Central memory CD4-positive, alpha-beta T cell (primary cell): ENCODE measurements at places on chromosomes 1 and 21.
A peak's percentile ranks its signal among the peaks of the same experiment; 100 is the strongest.

DNA sequence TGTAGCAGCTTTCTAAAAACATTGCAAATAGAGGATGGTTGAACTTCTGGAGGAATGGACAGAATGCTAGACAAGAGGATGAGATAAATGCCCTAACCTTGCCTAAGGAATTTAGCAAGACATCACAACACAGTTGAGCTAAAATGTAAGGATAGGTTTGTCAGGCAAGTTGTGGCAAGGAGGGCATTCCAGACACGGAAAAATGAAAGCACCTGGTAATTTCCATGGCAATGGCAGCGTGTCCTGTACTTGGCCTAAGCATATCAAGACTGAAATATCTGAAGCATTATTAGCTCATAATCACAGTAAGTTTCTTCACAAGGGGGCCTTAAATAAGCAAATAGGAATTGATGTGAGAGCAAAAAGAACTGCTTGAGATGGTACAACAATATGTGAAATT is 105.1 kb upstream of the USP25 start:
- no peak for DNase-seq

DNA sequence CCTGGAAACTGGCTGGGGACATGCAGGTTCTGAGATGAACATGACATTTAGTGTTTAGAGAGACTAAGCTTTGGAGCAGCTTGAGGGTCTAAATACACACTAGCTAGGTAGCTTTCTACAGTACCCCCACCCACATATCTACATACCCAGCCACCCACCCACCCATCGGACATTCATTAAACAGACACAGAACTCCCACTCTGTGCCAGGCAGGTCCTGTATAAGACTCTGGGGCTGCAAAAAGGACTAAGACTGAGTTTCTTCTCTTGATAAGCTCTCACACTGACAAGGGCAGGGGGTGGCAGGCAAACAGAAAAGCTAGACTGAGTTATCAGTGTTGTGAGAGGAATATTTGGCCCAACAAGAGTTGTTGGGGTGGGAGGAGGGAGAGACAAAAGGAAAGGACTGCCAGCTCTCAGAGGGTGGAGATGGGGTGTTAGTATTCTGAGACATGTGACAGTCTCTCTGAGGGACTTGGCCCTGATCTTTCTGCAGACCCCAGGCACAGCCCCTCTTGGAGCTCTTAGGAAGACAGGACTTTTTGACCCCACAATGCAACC is 6.8 kb downstream of the MAP7D1 start:
- DNase-seq: no peak

DNA sequence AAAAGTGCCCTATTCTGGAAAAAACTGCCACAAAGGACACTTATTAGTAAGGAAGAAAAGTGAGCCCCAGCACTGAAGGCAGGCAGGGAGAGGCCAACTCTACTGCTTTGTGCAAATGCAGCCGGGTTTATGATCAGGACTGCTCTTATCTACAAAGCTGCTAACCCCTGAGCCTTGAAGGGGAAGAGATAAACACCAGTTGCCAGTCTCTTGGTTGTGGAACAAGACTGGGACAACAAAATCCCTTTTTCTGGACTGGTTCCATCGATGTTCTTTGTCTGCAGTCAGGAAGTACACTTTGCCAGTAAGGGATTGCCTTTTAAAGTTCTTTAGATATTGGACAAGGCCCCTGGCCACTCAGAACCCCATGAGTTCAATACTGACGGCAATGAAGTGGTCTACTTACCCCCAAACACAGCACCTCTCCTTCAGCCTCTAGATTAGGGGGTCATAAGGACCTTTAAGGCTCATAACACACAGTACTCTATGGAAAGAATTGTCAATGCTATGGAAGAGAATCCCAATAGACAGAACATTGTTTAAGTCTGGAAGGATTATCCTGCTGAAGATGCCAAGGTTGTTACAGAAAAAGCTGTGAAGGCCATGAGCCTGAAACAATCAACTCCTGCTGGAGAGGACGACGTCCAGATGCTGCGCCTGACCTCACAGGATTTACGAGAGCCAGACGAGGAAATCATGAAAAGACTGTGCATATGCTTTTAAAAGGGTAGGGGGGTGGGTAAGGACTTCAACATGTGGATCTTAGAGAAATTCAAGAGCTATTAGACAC is 43.6 kb downstream of the GNB1 start:
- DNase-seq: no peak

GRCh38 chr21:42445311-42445710 is 41.6 kb downstream of the UBASH3A start:
- DNase-seq: no peak

DNA sequence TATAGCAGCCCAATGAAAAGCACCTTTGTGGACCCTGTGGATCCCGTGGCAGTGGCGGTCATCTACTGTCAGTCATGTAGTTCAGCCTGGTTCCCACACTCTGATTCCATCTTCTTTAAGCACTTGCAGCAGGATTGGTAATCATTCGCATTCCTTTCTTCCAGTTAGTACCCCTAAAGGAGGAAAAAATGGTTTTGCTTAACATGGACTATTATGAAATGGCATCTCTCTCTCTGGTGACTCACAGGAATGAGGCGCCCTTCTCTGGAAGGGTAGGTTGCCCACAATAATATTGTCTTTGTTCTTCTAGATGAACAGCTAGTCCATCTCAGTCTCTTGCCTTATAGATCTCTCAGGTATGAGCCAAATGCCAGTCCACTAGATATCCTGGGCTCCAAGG is 127.9 kb upstream of the MROH9 start:
- DNase-seq: no peak

DNA sequence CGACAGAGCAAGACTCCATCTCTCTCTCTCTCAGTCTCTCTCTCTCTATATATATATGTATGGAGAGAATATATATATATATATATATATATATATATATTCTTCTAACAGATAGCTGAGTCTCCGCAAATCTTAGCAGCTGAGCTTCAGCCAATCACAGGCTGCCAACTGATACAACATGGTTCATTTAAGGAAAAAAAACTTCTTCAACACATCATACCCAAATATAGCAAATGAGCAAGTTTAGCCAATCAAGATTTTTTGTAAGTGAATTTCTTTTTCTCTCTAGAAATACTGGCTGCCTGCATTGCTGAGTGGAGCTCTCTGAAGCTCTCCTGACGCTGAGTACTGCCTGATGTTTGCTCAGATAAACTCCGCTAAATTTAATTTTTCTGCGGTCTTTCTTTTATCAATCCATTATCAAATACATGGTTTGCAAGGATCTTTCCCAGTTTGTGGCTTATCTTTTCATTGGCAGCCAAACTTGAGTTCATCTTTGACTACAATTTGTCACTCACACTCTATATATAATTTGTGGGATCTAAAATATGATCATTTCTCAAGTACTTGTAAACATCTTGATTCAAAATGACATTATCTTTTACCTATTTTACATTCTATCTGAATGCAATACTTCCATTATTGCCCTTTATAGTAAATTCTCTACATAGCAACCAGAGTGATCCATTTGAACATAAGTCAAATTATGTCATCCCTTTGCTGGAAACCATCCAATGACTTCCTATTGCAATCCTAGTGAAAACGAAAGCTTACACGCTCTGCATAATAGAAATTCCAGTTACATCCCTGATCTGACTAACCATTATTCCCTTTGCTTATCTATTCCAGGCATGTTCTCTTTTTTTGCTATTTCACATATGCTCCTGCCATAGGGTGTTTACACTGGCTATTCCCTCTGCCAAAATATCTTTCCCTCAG is 2131.7 kb downstream of the MRPL39 start:
- DNase-seq: no peak

- no peak for DNase-seq
These were observed 57.9 kb upstream of the GJB5 start for GRCh38 chr1:34696981-34697380.

- no peak for DNase-seq
These were observed 165.3 kb downstream of the TNFSF18 start for GRCh38 chr1:172885411-172885810.

- peak; percentile 88 for DNase-seq
These were observed 3.7 kb downstream of the CD52 start for GRCh38 chr1:26321315-26322041.

- no peak for DNase-seq
These were observed 92.0 kb upstream of the HAO2 start for GRCh38 chr1:119276558-119276957.

GRCh38 chr1:118143121-118143520 is 41.9 kb downstream of the SPAG17 start:
- DNase-seq: no peak

DNA sequence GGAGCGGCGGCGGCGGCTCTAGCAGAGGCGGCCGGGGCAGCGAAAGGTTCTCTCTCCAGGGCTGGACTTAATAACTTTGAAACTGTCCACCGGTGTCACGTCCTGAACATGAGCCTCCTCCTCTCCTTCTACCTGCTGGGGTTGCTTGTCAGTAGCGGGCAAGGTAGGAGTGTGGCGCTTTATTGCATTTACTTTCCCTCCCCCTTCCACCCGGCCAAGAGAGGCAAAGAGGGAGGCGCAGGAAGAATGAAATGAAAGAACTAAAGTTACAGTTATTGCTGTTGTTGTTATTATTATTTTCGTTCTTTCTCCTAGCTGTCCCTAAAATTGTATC is 214 bp downstream of the NCAM2 start:
- no peak for DNase-seq

DNA sequence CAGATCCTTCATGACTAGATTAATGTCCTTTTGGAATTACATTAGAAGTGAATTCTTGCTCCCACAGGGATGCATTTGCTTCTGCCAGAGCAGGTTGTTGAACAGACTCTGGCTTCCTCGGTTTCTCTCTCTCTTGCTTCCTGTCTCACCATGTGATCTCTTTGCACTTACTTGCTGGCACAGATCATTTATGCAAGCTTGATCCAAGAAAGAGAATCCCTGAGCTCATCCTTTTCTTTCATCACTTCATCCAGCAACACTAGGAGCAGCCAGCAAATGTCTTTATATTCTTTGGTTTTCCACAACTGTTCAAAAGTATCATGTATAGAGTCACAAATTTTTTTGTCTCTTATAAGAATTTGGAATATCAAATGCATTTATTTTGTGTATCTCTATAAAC is 313.5 kb downstream of the ZNF326 start:
- no peak for DNase-seq

DNA sequence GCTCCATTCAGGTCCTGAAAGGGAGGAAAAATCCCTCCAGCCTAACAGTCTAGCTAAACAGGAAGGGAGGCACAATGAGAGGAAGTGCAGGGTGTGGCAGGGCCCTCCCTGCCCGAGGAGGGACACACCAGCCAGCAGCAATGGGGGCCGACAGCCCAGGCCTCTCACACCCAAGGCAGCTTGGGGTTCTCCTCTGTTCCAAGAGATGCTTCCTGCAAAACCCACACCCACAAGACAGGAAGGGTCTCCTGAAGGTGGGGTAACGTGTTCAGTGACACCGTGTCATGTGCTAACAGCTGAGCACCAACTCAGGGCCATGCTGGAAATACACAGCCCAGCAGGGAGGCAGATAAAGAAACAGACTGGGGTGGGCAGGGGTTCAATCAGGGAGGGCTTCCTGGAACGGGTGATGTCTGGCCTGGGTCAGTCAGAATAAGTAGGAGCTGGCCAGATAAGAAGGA is 10.2 kb downstream of the ECE1 start:
- no peak for DNase-seq

- DNase-seq: no peak
These were observed 80.9 kb downstream of the NENF start for GRCh38 chr1:212513586-212513985.

DNA sequence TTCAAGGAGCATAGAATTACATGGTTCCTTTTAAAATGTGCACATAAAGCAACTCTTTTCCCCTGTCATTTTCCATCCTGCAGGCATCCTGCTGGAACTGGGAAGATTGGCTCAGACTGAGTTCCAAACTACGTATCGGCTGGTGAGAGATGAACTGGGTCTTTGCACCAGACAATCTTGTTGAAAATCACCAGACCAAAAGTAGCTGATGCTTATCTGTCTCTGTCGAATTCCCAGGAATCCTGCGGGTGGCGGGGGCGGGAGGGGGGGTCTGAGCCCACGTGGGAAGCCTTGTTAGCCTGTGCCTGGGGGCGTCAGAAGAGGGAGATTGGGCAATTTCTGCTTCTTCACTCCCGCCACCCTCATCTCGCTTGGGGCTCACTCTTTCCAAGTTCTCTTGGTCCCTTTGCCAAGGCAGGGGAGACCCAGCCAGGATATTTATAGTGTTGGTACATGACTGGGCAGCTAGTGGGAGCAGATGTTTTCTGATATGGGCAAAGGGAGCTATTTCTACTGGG is 90.1 kb upstream of the SLC25A33 start:
- DNase-seq: no peak

DNA sequence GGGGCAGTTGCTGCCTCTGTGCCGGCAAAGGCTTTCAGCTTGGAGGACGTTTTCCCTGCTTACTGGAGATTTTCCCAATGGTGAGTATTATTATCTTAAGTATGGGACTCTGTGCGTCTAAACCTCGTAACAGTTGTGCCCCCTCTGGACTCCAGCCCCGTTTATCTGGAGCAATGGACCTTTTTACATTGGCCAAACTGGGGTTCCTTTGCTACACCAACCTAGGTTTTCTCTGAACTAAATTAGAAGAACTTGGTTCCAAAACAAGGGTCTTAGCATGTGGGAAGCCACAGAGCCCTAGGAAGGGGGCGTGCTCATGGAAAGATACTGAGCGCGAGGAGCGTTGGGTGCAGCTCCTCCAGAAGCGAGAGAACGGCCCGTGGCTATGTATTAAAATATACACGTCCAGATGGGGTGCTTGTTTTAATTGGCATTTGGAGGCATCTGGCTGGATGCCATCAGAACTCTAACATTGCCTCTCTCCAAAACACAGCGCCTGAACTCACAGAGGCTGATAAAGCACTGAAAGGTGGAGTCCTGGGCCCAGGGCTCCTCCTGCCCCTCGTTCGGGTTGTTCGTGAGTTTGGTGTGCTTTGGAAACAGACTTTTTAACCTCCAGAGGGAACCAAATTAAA is 28.4 kb downstream of the POFUT2 start:
- no peak for DNase-seq

DNA sequence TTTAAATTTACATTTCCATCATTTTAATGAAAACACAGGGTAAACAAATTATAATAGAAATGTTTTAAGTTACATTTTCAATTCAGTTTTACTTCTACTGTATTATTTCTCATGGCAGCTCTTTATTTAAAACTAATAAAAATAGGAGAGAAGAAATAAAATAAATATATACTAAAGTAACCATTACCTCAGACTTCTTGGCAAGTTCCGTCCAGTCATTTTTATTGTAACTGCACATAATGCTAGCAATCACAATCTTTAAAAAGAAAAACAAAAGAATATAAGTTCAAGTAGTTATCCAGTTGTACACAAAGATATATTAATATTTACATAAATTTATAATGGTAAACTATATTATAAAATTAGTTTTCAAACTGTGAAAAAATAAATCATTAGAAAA is 538.6 kb downstream of the DPYD start:
- no peak for DNase-seq

- DNase-seq: no peak
These were observed 39.5 kb downstream of the PIK3CD start for GRCh38 chr1:9691108-9691445.
